ENCODE measurements at places on chromosomes 11 and 22.

DNA sequence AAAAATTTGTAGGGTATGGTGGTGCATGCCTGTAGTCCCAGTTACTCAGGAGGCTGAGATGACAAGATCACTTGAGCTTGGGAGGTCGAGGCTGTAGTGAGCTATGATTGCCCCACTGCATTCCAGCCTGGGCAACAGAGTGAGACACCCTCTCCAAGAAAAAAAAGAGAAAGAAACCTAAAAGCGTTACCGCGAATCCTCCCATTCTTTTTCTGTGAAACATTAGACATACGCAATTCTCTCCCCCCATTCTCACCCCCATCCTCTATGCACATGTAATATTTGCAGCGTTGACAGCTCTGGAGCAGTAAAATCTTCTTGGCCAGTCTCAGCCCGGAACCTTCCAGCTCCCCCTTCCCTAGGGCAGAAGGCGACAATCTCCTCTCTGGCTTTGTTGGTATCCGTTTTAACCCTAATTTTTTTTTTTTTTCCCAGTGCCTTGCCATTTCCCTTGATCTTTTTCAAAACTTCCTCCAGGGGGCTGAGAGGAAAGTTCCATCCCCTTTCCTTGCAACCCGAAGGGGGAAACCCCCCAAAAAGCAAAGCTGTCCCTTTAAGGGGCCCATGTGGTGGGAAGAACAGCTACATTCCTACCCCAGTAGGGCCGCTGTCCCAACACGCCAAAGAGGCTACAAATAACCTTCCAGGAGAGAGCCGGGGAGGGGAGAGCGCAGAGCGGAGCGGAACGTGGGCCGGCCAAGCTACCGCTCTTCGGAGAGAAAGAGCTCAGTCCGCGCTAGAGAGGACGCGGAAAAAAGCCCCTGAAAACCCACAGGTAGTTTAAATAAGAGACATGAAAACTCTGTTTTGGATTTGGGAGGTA, 1.9 kb downstream of the LRP4 start:
- DNase-seq = peak; percentile 27

DNA sequence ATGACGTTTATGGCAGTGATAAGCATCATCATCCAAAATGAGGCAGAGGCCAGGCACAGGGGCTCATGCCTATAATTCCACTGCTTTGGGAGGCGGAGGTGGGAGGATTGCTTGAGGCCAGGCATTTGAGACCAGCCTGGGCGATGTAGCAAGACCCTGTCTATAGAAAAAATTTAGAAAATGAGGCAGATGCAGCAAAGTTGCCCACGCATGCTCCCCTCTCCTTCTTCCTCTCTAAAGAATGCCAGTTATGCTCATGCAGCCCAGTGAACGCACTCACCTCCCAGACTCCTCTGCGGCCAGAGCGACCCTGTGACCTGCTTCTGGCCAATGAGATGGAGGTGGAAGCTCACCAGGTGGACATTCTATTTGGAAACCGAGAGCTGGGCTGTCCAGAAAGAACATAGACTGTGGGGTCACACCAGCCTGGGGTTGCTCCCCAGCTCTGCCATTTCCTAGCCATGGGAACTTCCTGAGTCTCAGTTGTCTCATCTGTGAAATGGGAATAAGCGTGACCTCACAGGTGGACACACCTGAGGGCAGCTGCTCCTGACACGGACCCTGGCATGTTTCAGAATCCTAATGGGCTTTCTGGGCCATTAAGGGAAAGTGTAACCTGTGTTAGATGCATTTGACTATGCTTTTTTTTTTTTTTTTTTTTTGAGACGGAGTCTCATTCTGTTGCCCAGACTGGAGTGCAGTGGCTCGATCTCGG, 44.9 kb downstream of the MCM5 start:
- no peak for DNase-seq

DNA sequence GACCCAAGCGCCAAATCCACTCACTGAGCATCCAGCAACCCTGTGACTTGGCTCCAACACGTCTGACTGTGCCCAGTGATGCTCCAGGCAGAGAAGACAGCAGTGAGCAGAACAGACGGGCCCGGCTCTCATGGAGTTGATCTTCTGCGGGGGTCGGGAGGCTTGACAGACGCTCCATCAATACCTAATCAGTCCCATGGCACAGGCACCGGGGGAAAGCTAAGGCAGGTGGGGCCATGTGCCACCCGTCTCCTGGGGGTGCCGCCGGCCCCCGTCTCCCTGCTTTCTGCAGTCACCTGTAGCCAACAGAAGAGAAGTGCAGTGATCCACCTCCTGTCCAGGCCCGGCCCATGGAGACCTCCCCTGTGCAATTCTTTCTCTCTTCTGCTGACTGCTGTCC, 47.5 kb downstream of the LINC01488 start:
- no peak for DNase-seq

DNA sequence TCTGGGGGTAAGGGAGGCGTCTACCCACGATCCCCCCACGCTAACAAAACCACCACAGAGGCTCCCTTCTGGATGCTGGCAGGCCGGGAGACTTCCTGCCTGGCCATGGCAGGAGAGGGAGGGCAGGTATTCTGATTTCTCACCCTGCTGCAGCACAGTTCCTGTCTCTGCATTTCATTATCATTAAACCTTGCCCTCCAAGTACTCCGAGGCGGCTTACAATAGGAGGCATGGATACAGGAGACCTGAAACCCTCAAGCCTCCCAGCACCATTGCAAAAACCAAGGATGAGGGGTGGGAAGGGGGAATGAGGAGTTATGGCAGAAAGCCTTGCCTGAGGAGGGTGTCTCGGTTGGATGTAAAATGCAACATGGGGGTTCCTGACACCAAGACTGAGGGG, 44.1 kb upstream of the MN1 start:
- no peak for DNase-seq

GRCh38 chr22:20937031-20937793, 20.0 kb downstream of the CRKL start:
- DNase-seq = no peak

DNA sequence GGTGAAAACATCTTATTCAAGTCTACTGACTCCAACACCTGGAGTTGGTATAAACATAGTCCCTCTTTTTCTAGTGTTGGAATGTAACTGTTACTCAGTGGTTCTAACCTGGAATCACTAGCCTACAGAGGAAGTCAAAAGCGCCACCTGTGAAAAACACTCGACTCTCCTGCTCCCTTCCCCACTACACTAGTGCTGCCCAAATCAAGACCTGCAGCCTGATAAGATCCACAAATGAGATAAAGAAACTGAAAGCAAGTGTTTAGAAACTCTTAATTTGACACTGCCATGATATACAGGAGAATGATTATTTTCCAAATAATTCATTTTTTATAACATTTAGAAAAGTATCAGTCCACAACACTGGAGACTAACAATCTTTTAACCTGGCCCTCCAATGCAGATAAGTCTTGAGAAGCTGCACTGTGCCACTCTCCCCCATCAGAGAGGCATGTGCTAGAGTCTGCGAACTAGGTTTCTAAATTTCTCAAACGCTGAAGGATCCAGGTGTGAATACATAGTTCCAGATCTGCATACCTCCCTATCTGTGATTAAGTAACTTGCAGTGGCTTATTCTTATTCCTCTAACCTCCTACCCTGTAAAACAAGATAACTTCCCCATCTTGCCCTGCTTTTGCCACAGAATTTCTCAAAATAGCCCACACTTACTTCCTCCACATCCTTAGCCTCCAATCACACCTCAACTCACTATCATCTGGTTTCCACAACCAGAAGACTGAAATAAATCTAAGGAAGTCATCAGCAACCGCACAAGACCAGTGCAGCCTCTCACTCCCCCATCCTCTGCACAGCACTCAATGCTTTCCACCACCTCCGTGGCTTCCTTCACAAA, 88.1 kb downstream of the RRAS2 start:
- peak; percentile 18 for DNase-seq

DNA sequence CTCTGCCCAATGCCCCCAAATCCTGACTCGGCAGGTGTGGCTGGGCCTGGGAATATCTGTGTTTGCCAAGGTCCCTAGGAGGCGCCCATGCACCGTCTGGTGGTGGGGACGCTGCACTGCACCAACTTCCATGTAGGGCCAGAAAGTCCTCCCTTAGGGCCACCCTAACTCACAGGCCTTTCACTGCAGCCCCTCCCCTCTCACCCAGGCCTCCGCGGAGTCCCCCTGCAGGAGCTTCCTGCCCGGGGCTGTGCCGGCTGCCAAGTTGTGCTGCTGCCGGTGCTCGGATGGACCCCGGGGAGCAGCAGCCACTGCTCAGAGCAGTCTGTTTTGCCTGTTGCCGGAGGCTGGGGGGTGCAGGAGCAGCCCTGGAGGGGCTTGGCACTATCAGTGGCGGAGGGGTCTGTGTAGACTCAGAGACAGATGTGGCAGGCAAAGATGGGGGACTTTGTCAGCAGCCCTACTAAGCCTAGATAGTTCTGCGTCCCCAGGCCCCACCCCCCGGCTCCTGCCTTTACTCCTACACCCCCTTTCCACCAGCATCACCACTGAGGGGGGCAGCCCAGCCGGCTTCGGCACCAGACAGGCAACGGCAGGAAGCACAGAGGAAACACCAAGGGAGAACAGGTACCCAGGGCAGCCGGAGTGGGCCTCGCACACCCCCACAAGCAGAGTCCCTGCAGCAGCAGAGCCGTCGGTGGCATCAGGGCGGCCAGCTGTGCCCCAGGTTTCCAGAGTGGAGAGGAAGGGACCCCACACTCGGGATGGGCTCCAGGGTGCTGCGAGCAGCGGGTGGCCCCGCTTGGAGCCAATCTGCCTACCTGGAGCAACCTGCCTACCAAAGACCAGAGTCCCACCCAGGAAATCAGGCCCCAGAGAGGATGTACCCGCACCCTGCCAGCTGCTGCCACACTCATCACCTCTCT, 124.3 kb downstream of the TRIM29 start:
- no peak for DNase-seq

GRCh38 chr11:1779806-1780699, 16.3 kb upstream of the CTSD start:
- DNase-seq = no peak

- no peak for DNase-seq
Measured at GRCh38 chr11:3994030-3994640, 100.5 kb upstream of the RRM1 start.

- no peak for DNase-seq
Measured at GRCh38 chr11:122293296-122294023, 177.4 kb upstream of the BLID start.

DNA sequence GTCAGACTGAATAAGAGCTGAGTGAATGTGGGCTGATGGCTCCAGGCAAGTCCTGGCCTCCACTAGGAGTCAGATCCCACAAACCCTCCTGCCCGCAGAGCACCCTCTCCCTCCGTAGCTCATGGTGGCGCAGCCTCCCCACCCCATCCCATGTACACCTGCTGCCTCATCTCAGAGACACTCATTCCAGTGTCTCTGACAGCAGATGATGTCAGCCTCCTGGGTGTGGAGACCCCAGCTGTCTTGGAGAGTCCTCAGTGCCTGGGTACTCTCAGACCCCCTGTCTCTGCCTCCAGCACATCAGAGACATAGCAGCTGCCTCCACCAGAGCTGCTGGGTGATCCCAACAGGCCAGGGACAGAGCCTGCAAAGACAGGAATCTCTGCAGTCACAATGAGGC, 9.5 kb downstream of the IGLL5 start:
- DNase-seq = no peak

- DNase-seq = no peak
Measured at GRCh38 chr22:45771057-45771456, 99.4 kb downstream of the ATXN10 start.

- no peak for DNase-seq
Measured at GRCh38 chr11:19173004-19173689, 28.6 kb downstream of the CSRP3 start.

- DNase-seq = no peak
Measured at GRCh38 chr11:6566704-6567370, 36.6 kb downstream of the RRP8 start.

GRCh38 chr11:10301656-10302358, 3.1 kb upstream of the ADM start:
- no peak for DNase-seq

DNA sequence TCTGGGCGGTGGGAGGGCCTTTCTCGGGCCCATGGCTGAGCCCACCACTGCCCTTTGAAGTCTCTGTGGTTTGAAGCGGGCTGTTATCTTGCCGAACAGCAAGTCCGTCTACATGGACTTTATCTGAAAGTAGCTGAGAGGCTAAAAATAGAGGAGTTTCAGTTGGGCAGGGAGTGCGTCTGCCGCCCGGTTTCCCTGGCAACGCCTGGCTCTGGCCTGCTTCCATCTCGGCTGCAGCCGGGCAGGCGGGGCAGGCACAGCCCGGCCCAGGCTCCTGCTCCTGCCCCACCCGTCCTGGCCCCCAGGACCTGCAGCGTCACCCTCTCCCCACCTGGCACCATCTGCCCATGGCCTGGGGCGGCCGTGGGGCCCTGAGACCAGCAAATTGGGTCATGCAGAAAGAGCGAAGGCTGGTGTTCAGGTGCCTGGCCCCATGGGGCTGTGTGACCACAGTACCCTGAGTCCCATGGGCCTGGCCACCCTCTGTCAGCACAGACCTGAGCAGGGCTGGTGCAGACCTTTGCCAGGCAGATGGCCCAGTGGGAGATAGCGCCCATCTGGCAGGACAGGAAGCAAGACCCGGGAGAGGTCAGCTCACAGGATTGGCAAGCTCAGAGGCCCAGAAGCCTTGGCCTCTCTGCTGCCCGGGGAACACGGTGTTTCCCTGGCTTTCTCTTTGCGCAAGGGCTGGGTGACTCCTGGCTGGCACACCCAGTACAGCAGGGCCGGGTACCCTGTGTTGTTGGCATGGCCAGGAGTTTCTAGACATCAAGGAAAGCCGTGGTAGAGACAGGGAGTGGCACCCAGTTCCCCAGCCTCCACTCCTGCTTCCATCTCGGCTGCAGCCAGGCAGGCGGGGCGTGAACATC, 79.1 kb upstream of the KCNQ1OT1 start:
- DNase-seq = no peak

- DNase-seq = no peak
Measured at GRCh38 chr11:117475716-117476530, 148.3 kb downstream of the CEP164 start.

- DNase-seq = no peak
Measured at GRCh38 chr22:39906207-39906606, 5.3 kb downstream of the GRAP2 start.

GRCh38 chr11:83278351-83278750, 7.8 kb downstream of the CCDC90B start:
- no peak for DNase-seq

DNA sequence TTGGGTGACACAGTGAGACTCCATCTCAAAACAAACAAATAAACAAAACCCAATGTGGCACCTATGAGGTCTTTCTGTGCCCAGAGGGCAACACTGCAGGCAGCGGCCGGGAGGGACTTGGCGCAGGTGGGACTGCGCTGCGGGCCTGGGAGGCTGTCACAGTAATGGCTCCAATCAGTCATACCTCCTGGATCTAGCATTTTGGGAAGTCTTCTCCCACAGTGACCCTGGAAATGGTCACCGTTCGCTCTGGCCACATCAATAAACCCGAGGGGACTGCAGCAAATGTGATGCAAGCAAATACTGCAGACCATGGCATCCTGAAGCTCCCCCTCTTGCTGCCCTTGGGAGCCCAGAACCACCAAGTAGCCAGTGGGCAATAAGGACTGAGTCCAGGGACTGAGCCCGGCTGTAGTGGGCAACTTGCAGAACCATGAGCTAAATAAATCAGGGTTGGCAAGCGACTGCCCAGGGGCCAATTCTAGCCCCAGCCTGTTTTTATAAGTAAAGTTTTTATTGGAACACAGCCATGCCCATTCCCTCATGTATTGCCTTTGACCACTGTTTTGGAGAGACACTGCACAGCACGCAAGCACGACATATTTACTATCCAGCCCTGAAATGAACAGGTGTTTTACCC, 15.4 kb downstream of the SHANK2 start:
- no peak for DNase-seq
